ENCODE measurements at places on chromosomes 7 and 10. TPM values are rescaled to one million over a fixed set of nuclear protein-coding genes. Genes with fewer than 3 reads are reported as not detected.
A peak's percentile ranks its signal among the peaks of the same experiment; 100 is the strongest.

- peak overlapping the region; percentile 82 for H3K27ac ChIP-seq
- H3K4me3 ChIP-seq: peak overlapping the region; percentile 72
- peaks cover 9% of the 10 kb centered on the region for H3K36me3 ChIP-seq
- no peaks in the 10 kb centered on the region for H3K27me3 ChIP-seq
- H3K4me1 ChIP-seq: peaks cover 46% of the 10 kb centered on the region
Observed at GRCh38 chr10:86410542-86411124, 44.0 kb upstream of the GRID1 start.

GRCh38 chr10:122499491-122499941 is 38.2 kb downstream of the HTRA1 start:
- peaks cover 26% of the 10 kb centered on the region for H3K27me3 ChIP-seq
- H3K4me3 ChIP-seq: no peak overlapping the region
- no peak overlapping the region for H3K27ac ChIP-seq
- H3K36me3 ChIP-seq: no peaks in the 10 kb centered on the region
- no peak for DNase-seq
- peaks cover 10% of the 10 kb centered on the region for H3K4me1 ChIP-seq

Gene TRIL
- total RNA-seq: not detected

- H3K36me3 ChIP-seq: no peaks in the 10 kb centered on the region
- no peak for DNase-seq
- peaks cover 3% of the 10 kb centered on the region for H3K4me1 ChIP-seq
- H3K27me3 ChIP-seq: peaks cover 12% of the 10 kb centered on the region
Observed at GRCh38 chr7:28570113-28570969, 158.0 kb downstream of the CREB5 start.

Gene SNCG
- total RNA-seq: not detected

GRCh38 chr7:73811760-73812168 is 19.0 kb upstream of the CLDN4 start:
- H3K4me1 ChIP-seq: no peaks in the 10 kb centered on the region
- H3K36me3 ChIP-seq: no peaks in the 10 kb centered on the region
- peak; percentile 59 for DNase-seq
- no peak overlapping the region for H3K27ac ChIP-seq
- H3K27me3 ChIP-seq: no peaks in the 10 kb centered on the region
- H3K4me3 ChIP-seq: no peak overlapping the region

Gene DLX6
- total RNA-seq: not detected

Gene CNPY1
- not detected for total RNA-seq

DNA sequence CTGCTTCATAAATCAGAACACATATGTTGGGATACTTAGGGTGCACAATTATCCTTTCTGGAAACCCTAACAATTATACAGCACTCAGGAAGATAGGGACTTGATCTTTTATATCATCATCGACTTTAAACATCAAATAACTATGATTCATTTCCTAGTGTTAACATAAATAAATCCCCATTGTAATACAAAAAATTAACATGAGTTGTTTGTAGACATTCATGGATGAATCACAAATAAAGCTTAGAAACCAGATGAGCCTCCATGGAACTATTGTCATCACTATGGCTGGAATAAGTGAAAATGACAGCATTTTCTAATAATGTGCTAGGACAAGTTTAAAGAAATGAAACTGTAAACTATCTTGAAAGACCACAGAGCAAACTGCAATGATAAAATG is 821.7 kb downstream of the GATA3 start:
- no peaks in the 10 kb centered on the region for H3K4me1 ChIP-seq
- H3K4me3 ChIP-seq: no peak overlapping the region
- H3K27ac ChIP-seq: no peak overlapping the region
- no peak for DNase-seq
- no peaks in the 10 kb centered on the region for H3K36me3 ChIP-seq
- no peaks in the 10 kb centered on the region for H3K27me3 ChIP-seq

GRCh38 chr7:28245123-28245878 is 64.7 kb upstream of the JAZF1 start:
- H3K4me1 ChIP-seq: no peaks in the 10 kb centered on the region
- H3K27me3 ChIP-seq: peaks cover 21% of the 10 kb centered on the region
- DNase-seq: no peak

DNA sequence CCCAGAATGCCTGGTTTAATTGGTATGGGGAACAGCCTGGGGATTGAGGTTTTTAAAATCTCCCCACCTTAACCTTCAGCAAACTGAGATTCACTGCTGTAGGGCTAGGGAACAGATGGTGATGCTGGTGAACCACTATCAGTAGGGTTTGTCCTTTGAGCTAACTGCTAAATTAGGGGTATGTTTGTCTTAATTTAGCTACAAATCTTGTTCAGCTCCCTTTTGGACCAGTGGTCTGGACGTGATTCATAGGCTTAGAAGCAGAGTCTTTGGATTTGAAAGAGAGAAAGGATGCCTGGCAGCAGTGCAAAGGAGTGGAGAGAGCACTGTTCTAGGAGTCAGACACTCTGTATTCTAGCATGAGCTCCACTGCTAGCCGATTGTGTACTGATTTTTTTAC is 2.8 kb downstream of the HDAC9 start:
- H3K4me3 ChIP-seq: no peak overlapping the region
- peaks cover 2% of the 10 kb centered on the region for H3K27me3 ChIP-seq
- H3K27ac ChIP-seq: no peak overlapping the region
- H3K4me1 ChIP-seq: peaks cover 7% of the 10 kb centered on the region
- no peak for DNase-seq

DNA sequence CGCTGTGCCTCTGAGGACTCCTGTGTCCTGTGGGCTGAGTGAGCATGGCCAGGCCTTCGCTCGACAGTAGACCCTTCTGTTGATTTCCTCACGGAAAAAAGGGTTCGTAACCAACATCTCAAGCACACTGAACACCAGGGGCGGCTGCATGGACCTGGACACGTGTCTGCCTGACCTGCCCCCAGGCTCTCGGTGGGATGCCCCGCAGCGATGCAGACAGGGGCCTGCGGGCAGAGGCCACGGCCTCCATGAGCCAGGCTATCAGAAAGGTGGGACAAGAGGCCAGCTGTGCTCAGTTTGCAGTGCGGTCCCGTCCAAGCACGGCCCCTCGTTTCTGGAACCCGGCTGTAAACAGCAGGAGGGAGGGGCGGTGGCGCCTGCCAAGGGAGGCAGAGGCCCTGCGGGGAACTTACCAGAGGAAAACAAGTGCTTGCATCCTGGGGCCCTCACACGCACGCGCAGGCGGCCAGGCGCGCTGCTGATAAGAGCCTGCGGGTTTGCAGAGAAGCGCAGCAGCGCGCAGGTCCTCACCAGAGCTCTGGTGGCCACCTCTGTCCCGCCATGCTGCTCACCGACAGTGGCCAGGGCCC is 10.6 kb downstream of the GPR146 start:
- no peaks in the 10 kb centered on the region for H3K27me3 ChIP-seq
- peaks cover 25% of the 10 kb centered on the region for H3K4me1 ChIP-seq
- peak overlapping the region; percentile 36 for H3K4me3 ChIP-seq
- peak overlapping the region; percentile 52 for H3K27ac ChIP-seq

DNA sequence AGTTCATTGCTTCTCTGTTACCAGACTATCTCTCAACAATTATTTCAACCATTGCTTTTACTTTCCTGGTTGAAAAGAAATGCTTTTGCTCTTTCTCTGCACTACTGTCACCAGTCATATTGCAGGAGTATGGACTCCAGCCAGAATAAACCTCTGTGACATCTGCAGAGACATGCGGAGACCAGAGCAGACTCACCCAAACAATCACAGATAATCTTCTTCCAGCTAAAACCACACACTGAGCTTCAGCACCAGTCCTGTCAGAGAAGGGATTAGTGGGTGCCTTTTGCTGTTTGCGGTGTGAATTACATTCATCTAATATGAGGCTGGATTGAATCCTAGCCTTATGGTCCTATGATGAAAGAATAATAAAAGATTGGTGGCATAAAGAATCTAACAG is 258.6 kb downstream of the CNTNAP2 start:
- no peak overlapping the region for H3K4me3 ChIP-seq
- no peaks in the 10 kb centered on the region for H3K4me1 ChIP-seq
- DNase-seq: no peak
- no peaks in the 10 kb centered on the region for H3K36me3 ChIP-seq

DNA sequence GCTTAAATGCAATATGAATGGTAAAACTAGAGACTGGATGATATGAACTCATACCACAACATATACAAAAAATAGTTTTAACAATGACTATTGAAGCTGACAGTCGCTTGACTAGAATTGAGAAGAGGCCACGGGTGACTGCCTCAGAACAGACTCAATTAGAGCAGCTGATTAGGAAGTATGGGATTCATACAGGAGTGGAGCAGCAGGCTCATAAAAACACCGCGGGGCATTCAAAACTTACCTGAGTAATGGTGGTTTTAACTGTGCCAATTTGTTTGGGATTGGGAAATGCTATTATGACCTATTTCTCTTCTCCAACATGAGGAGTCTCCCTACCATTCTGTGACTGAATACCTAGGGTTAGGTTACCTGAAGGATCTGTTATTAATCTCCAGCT is 2.1 kb downstream of the CADPS2 start:
- H3K27ac ChIP-seq: no peak overlapping the region
- peaks cover 10% of the 10 kb centered on the region for H3K4me1 ChIP-seq
- DNase-seq: no peak
- no peak overlapping the region for H3K4me3 ChIP-seq

DNA sequence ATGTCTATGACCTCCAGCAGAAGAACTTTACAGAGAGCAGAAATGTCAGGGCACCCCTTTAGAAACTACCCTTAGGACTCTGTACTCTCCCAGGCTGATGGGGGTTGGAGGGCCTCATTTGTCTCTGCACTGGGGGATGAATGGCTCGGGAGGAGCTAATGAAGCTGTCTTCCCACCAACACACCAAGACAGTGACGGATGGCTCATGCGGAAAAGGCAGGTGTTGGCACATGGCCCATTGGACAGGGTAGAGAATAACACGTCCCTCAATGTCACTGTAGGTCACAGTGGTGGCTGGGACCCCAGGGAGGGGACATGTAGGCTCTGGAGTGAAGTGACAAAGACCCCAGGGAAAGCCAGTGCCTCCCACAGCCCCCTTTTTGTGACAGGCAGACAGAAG is 64.0 kb upstream of the PCBD1 start:
- no peak overlapping the region for H3K27ac ChIP-seq
- DNase-seq: no peak
- no peaks in the 10 kb centered on the region for H3K36me3 ChIP-seq
- H3K4me3 ChIP-seq: no peak overlapping the region
- H3K27me3 ChIP-seq: peaks cover 9% of the 10 kb centered on the region

Gene CHAT
- total RNA-seq: not detected

DNA sequence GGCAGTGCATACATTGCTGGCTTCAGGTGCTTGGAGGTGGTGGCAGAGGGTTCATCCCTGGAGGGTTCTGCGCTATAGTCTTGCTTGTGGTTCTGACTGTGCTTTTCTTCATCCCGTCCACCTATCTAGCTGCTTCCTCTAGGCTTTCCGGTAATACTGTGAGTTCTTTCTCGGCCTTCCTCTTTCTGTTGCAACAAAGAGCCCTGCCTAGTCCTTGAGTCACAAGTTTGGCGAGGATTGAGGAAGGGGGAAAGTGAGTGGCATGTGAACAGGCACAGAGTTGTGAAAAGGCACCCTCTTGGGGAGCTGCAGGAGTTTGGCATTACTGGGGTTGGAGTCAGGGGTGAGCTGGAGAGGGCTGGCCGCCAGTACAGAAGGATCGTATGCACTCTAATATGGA is 123.0 kb downstream of the SH2D4B start:
- no peak overlapping the region for H3K27ac ChIP-seq
- no peaks in the 10 kb centered on the region for H3K4me1 ChIP-seq
- H3K27me3 ChIP-seq: peaks cover 2% of the 10 kb centered on the region
- no peak overlapping the region for H3K4me3 ChIP-seq
- no peaks in the 10 kb centered on the region for H3K36me3 ChIP-seq

Gene STRIP2
- 7.1 TPM for total RNA-seq

DNA sequence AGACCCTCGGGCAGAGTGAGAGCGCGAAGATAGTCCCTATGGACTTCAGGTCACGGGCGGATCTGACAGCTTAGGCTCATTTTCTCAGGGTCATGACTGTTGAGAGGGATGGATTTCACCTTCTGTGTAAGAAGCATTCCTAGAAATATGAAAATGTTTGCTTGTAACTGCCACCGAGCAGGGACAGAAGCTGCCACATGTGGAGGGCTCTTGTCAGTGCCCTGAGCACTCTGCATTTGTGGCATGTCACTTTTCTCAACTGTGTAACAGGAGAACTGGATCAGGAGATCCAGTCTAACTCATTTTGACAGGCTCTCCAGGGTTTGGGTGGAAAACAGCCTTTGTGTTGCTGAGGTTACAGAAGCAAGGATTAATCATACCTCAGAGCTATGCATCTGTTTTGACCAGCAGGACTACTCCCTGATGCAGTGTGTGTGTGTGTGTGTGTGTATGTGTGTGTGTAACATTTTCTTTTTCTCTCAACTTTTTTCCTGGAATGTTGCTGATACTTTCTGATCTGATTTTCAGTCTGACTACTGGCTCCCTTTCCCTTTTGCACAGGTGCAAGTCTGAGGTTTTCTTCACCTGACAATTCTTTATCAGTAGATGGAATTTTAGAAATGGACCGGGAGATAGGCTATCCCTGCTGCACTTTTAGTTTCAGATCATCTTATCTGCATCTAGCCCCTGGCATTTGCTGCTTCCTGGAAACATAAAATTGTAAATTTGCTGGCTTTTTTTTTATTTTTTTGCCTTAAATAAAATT is 183.3 kb downstream of the STK31 start:
- DNase-seq: no peak
- peaks cover 34% of the 10 kb centered on the region for H3K4me1 ChIP-seq
- no peak overlapping the region for H3K27ac ChIP-seq
- H3K4me3 ChIP-seq: no peak overlapping the region
- no peaks in the 10 kb centered on the region for H3K36me3 ChIP-seq

DNA sequence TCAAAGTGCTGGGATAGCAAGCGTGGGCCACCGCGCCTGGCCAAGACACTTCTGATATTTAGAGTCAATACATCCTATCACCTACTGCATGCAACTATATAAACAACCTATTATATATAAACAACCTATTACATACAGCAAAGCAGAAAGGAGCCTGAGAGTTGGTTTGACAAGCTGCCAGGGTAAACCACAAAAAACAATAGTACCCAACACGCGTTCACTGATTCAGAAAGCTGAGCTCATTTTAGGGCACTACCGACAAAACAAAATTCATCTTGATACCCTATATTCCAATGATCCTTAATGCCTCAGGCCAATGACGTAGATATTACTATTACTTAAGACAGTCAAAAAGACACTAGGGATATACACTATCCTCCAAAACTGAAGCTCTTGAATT is 16.2 kb downstream of the MALSU1 start:
- H3K27me3 ChIP-seq: no peaks in the 10 kb centered on the region
- no peak for DNase-seq
- peaks cover 12% of the 10 kb centered on the region for H3K4me1 ChIP-seq
- no peak overlapping the region for H3K4me3 ChIP-seq
- no peak overlapping the region for H3K27ac ChIP-seq

DNA sequence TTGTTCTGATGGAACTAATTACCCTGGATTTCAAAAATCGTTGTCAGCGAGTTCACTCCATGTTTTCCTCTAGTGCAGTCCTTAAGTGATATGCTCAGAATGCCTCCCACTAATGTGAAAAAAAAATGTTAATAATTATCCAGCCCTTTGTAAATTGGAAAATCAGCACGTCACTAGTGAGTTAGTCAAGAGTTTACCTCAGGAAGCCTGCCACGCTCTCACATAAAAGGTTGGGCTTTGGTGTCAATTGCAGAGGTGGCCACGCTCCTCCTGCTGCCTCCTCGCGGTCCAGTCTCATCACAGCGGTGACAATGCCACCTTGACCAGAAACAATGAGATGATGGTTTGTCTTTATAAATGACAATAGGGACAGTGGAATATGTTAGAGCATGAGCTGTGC is 22.5 kb downstream of the UPP1 start:
- H3K27ac ChIP-seq: no peak overlapping the region
- no peak for DNase-seq
- peaks cover 26% of the 10 kb centered on the region for H3K4me1 ChIP-seq
- no peaks in the 10 kb centered on the region for H3K27me3 ChIP-seq

- no peak for DNase-seq
- no peaks in the 10 kb centered on the region for H3K27me3 ChIP-seq
- peaks cover 1% of the 10 kb centered on the region for H3K4me1 ChIP-seq
- H3K27ac ChIP-seq: no peak overlapping the region
Observed at GRCh38 chr10:120689777-120690529, 161.2 kb upstream of the WDR11 start.
